ENCODE measurements at places on chromosomes 5 and 9.

DNA sequence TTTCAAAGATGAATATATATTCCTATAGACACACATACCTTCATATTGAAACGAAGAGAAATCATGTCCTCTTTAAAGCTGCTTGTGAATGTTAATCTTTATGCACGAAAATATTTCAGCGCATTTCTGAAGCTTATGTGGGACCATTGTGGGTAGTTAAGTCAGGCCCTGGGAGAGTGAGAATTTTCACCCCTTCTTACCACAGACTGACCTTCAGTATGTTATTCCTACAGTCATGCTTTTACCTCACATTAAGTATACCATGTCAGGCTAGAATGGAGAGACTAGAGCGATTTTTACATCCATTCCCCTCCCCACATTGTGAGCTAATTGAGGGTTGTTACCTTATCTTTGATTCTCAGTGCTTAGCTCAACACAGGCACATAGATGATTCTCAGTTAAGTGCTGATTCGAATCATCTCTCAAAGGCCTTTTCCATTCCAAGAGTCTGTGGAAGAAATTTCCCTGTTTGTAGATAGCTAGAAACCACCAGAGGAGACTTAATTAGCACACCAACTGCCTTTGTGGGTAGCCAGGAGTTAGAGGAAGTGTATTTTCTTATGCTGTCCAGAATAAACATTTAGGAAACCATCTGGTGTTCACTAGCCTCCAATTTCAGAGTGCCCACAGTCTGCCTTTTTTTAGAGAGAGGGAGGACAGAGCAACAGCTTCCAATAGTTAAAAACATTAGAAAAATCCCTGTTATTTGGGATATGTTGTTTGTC lies 110.5 kb downstream of the MEGF10 start:
- DNase-seq = no peak

- DNase-seq = no peak
Measured at GRCh38 chr9:2299843-2300205, 284.7 kb downstream of the SMARCA2 start.

GRCh38 chr5:68315679-68316271 lies 100.2 kb downstream of the PIK3R1 start:
- no peak for DNase-seq

DNA sequence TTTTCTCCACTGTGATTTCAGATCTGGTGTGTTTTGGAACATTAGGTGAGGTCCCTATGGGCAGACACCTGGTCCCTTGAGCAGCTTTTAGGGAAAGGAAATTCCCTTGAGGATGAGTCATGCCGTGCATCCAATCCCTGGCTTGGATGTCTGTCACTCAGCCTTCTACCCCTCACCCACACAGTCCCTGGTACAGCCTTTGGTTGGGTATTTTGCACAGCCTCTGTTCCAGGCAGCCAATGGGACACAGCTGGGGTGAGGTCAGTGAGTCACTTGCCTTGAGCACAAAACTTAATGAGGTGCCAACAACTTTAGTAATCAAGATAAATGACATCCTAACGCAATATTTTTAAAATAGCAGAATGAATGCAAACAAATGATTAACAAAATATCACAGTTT lies 22.7 kb upstream of the SVEP1 start:
- DNase-seq = no peak

- no peak for DNase-seq
Measured at GRCh38 chr5:176671399-176671798, 24.1 kb downstream of the TSPAN17 start.

- no peak for DNase-seq
Measured at GRCh38 chr9:123834889-123835562, 94.9 kb downstream of the DENND1A start.

- DNase-seq = no peak
Measured at GRCh38 chr5:138829341-138829740, 45.8 kb downstream of the LRRTM2 start.

- no peak for DNase-seq
Measured at GRCh38 chr9:126682928-126683697, 69.4 kb downstream of the LMX1B start.

- DNase-seq = no peak
Measured at GRCh38 chr5:2130361-2130760, 247.6 kb upstream of the IRX4 start.

DNA sequence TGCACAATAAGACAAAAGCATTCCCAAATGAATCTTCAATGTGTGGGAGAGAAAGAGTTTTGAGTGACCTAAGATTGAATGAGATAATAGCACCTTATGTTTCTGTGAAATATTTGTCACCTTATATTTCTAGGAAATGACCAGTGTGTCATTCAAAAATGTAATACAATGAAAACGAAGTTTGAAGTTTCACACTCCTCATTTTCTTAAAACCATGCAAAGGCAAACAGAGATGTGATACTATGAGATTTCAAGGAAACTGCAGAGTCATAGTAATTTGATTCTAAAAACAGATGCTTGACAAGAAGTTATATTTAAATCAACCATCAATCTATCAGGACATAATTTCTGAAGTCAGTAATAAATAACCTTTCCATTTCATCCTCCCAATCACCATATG lies 13.6 kb upstream of the ABCA1 start:
- no peak for DNase-seq

GRCh38 chr5:147509041-147509709 lies 693 bp downstream of the DPYSL3 start:
- no peak for DNase-seq

Data from hypothalamus (tissue), 51 donors.